ENCODE measurements at places on chromosomes 7 and 10.
A peak's percentile ranks its signal among the peaks of the same experiment; 100 is the strongest.

DNA sequence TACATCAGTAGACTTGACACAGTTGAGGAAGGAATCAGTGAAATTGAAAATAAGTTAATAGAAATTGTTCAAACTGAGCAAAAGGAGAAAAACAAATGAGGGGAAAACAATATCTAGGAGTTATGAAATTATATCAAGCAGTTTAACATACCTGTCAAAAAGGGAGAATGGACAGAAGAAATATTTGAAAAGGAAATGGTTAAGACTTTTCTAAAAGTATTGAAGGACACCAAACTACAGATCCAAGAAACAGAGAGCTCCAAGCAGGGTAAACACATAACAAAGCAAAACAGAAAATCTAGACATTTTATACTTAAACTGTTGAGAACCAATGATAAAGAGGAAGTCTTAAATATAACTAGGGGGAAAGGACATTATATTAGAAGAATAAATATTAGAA, 8.6 kb upstream of the GIMAP5 start:
- no peak for DNase-seq

GRCh38 chr7:131653418-131654248, 97.2 kb upstream of the PODXL start:
- DNase-seq = no peak

GRCh38 chr10:6065835-6066234, 3.7 kb upstream of the IL2RA start:
- no peak for DNase-seq

GRCh38 chr7:25672496-25672895, 444.2 kb upstream of the NPVF start:
- no peak for DNase-seq

DNA sequence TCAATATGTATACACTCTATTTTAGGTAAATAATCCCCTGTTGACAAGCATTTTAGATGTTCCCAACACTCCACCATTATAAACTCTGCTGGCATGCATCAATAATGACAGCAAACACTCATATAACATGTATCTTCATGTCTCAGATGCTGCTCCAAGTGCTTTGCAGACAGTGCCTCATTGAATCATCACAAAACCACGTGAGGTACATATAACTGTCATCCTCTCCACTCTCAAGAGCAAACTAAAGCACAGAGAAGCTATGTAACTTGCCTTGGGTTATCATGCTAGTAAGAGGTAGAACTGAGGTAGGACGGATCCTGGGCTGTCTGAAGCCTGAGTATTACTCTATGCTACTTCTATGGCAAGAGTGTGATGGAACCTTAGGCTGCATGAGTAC, 72.5 kb upstream of the GSDME start:
- DNase-seq = peak; percentile 86

DNA sequence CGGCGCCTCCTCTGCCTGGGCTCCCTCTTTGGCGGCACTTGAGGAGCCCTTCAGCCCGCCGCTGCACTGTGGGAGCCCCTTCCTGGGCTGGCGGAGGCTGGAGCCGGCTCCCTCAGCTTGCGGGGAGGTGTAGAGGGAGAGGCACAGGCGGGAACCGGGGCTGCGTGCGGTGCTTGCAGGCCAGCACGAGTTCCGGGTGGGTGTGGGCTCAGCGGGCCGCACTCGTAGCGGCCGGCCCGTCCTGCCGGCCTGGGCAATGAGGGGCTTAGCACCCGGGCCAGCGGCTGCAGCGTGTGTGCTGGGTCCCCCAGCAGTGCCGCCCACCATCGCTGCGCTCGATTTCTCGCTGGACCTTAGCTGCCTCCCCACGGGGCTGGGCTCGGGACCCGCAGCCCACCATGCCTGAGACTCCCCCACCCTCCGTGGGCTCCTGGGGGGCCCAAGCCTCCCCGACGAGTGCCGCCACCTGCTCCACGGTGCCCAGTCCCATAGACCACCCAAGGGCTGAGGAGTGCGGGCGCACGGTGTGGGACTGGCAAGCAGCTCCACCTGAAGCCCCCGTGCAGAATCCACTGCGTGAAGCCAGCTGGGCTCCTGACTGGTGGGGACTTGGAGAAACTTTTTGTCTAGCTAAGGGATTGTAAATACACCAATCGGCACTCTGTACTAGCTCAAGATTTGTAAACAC, 73.8 kb upstream of the KMT2E start:
- DNase-seq = no peak

DNA sequence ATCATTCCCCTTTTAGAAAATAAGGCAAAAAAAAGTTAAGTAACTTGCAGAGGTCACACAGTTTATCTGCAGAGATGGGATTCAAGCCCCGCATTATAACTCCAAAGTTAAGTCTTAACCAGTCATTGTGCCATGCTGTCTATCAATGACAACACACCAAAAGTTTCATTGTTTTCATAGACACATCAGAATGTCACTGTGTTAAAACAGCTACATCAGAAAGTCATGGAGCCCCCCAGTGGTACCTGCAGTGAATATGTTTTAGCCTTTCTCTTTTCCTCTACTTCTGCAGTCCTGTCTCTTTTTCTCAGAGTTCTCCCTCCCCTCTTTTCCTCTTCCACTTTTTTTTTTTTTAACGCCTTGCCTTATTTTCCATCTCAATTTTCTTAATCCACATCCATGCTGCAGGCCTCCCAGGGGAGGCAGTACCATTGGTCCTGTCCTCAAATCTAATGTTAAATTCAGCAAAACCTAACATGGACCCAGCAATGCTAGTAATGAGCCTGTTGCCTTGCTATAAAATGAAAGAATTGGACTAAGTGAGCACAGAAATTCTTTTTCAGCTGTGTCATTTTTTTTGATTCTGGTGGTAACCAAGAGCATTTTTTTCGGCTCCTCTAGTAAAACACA, 3.8 kb upstream of the NRCAM start:
- DNase-seq = no peak

DNA sequence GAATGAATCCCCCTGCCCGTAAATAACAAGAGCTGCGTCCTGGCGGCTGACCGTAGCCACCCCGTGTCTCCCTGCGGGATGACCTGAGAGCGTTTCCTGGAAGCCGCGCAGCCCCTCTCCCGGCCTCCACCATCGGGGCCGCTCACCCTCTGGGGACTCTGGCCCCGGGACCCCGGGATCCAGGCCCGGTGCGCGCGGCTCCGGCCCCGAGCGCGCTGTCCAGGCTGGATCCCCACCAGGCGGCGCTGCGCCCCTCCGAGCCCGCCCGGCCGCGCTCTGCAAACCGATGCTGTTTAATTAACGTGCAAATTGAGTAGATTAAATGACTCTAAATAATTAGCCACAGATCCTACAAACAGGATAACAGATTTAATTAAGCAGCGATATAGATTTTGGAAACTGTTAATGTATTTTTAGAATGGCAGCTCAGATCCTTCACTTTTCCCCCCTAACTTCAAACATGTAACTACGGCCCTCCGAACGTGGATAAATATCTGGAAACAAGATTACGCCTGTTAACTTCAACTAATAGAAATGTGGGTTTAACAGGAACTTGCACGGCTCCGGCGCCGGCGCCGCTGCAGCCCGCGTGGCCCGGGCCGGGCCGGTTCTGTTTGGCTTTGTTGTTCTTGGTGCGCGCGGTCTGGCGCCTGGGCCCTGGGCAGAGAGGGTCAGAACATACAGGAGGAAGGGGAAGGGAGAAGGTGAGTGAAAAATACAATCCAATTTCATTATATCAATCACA, 7.1 kb upstream of the UNCX start:
- peak; percentile 40 for DNase-seq

GRCh38 chr7:135718794-135719437, 9.1 kb downstream of the SLC13A4 start:
- DNase-seq = no peak

DNA sequence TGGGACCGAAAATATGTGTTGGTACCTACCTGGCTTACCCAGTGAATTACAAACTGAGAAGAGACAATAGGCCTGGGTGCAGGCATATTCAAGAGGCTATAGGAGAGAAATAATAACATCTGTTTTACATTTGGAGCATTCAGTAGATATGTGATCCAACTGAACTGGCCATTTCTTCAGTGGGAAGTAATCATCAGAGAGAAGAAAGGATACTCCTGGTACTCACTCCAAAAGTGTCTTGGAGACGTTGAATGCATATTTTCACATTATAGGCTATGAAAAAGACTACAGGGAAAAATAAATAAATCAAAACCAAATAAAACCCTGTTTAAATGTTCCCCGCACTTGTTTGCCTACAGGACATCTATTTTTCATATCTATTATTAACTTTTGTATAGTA, 1680.3 kb downstream of the REEP3 start:
- DNase-seq = no peak

DNA sequence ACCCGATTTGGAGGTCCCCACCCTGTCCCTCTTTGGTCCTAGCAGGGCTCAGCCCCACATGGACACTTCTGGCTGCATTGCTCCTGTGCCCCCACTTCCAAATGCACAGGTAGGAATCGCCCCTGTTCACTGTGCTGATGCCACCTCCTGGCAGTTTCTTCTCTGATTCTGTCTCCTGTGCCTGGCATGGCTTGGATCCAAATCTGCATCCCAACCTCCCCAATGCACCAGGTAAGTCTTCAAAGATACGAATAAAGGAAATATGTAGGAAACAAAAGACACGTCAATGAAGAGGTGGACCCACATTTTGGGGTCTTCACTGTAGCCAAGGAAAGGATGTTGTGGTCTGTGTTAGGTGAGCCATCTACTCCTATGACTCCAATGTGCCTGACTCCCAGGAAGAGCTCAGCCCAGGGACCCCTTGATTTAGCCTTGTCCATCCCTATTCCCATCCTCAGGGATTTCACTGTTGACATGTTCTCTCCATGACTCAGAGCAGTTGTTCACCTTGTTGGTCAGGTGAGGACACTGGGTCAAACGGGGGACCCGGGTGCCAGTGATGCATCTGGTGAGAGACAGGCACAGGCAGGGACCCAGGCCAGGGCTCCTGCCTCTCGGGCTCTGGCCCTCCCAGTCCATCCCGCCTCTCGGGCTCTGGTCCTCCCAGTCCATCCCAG, 341.8 kb downstream of the CXCL12 start:
- no peak for DNase-seq

GRCh38 chr10:123720536-123720935, 54.4 kb downstream of the GPR26 start:
- no peak for DNase-seq

- DNase-seq = no peak
These were observed 26.5 kb downstream of the MDH2 start for GRCh38 chr7:76074306-76074971.

DNA sequence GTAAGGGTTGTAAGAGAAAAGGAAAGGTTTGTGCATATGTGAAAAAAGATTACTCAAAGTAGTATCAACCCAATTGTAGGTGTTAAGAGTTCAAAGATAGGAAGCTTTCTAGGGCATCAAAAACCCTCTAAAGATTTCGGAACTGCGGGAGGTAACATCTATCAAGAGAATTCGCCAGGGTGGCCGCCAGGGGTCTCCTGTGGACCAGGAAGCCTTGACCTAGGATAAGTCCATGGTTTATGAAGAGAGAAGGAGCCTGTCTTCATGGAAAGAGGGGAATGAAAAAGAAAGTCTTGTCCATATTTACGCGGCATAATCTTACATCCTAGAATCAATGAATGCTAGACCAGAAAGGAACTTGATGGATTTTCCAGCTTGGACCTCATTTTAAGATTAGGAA, 140.7 kb upstream of the CALCR start:
- no peak for DNase-seq

DNA sequence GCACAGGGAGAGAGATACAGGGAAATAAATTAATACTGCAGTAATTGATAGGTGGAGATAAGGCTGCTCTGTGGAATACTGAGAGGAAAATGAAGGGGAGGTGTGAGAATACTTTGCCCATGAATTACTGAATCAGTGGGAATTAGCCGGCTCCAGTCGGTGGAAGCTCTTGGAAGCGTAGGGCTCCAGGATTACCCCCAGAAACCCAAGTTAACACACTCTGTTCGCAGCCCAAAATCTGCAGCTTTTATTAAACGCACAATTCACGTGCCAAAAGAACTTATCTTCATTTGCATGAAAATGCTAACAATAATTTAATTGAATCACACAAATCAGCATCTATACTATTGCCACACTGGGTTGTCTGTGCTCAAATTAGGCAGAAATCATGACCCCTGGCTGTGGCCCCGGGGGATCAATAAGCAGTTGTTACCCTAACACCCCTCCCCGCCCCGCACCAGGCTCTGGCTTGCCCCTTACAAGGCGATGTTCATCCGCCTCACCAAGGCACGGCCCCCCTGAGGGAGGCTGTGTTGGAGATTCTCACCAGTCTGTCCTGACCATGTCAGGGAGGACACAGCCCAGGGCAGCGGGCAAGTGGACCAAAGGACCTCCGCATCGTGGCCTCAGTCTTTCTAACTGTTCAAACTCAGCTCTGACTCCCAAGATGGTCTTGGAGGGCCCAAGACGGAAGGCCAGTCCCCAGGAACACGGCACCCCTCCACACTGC, 48.4 kb upstream of the MGMT start:
- DNase-seq = no peak

GRCh38 chr7:156324201-156324600, 316.4 kb upstream of the RNF32 start:
- DNase-seq = no peak

- DNase-seq = no peak
These were observed 686.5 kb downstream of the LRMDA start for GRCh38 chr10:76117949-76118348.

- no peak for DNase-seq
These were observed 584 bp upstream of the RUNDC3B start for GRCh38 chr7:87627634-87627994.

GRCh38 chr10:79409726-79410085, 35.7 kb downstream of the ZCCHC24 start:
- no peak for DNase-seq

DNA sequence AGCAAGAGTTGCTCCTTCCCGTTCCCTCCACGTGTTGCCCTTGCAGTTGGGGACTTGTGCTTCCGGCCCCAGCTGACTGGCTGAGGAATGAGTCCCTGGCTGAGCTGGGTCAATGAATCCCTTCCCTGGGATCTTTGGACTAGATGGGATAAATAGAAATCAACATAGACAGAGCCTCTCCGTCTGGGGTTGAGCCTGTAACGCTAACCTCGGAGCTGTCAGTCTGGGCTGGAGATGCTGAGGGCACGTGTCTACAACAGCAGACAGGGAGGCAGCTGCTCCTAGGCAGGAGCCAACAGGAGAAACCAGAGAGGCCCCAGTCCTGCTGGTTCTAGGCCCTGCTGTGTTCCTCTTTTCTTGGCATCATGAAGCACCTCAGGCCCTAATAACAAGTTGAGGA, 42.3 kb upstream of the HSPA12A start:
- no peak for DNase-seq

GRCh38 chr10:119706521-119707278, 19.1 kb upstream of the INPP5F start:
- no peak for DNase-seq

- DNase-seq = no peak
These were observed 323.3 kb upstream of the KAT6B start for GRCh38 chr10:74502963-74503608.

GRCh38 chr7:151599401-151600227, 79.9 kb upstream of the RHEB start:
- DNase-seq = no peak

- no peak for DNase-seq
These were observed 34.2 kb downstream of the PARD3 start for GRCh38 chr10:34780818-34781380.

- DNase-seq = no peak
These were observed 75.5 kb downstream of the CARD11 start for GRCh38 chr7:2968176-2968575.
